Cerebellum (tissue), 4 donors: ENCODE measurements at places on chromosomes 6 and 20. TPM values are rescaled to one million over a fixed set of nuclear protein-coding genes. Genes with fewer than 3 reads are reported as not detected.

PAQR8 gene
- total RNA-seq: 20.6 TPM

LHFPL5 gene
- total RNA-seq: 1.00 TPM

PPP1R3G gene
- total RNA-seq: 1.00 TPM

ZSWIM3 gene
- 10.4 TPM for total RNA-seq

DNA sequence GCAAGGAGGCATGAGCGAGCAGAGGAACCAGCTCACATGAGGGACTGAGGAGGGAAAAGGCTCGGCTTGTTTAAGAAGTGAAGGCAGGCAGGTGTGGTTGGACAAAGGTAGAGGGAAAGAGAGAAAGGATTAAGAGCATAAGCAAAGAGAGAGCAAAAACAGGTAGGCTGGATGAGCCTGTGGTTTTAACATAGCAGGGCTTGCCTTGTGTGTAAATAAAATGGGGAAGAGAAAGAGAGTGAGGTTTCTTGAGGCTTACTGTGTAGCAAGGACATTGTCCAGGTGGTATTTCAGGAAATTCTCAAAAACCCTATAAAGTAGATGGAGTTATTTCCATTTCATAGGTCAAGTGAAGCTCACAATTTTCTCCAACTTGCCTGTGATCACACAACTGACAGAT is 93.9 kb upstream of the HDAC2 start:
- DNase-seq: no peak

DNA sequence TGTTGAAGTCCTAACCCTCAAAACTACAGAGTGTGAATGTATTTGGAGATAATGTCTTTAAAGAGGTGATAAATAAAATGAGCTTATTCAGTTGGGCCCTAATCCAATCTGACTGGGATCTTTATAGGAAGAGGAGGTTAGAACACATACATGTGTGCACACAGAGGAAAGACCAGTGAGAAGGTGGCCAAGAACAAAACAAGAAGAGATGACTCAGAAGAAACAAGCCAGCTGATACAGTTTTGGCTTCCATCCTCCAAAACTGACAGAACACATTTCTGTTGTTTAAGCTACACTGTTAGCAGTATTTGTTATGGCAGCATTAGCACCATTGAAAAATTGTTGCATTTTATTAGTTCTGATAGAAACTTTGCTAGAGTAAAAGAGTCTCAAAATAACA is 609.3 kb upstream of the IMPG1 start:
- DNase-seq: no peak

DNA sequence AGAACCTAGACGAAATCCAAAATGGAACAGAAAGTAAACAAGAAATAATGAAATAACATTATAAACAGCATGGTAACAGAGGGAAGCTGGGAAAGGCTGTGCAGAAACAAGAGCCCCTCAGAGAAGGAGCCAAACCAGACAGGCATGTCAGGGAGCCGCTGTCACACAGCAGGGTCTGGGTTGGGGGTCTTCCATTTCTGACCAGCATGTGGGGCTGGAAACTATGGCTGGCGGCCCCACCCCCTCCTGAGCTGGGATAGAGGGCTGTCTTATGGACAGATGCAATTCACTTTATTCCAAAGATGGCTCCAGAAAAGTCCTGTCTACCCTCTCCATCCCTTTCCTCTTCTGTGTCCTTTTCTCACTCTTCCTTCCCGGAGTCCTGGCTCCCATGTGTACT is 27.3 kb downstream of the C6orf89 start:
- DNase-seq: no peak

- no peak for DNase-seq
Observed at GRCh38 chr20:54611708-54612412, 136.5 kb downstream of the DOK5 start.

DNA sequence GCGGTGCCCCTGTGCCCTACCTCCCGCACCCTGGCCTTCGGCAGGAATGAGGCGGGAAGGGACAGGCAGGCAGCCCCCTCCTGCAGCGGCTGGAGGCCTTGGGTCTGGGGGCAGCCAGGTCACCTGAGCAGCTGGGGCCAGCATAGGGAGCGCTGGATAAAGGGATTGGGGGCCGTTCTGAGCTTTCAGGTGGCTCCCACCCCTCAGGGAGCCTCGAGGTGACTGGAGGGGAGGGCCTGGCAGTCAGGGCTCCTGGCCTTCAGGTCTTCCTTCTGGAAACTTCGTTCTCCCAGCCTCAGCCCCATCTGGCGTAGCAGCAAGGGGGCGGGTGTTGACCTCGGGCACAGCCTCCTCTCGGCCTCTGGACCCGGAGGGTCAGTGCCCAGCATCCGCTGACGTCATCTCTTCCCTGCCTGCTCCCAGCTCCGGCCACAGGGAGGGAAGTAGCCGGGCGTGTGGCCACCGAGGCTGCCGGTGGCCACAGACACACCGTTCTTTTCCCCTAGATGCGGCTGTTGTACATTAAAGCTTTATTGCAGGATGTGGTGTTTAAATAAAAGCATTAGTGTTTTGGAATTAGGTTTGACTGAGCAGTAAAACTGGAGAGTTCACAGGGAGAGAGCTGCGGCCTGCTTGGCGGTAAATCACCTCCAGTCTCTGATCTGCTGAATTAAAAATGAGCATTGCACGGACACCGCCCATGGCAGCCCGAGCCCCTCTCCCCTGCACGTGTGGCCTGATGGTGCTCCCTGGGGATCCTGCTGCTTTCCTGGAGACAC is 80.0 kb upstream of the GATA5 start:
- no peak for DNase-seq

DNA sequence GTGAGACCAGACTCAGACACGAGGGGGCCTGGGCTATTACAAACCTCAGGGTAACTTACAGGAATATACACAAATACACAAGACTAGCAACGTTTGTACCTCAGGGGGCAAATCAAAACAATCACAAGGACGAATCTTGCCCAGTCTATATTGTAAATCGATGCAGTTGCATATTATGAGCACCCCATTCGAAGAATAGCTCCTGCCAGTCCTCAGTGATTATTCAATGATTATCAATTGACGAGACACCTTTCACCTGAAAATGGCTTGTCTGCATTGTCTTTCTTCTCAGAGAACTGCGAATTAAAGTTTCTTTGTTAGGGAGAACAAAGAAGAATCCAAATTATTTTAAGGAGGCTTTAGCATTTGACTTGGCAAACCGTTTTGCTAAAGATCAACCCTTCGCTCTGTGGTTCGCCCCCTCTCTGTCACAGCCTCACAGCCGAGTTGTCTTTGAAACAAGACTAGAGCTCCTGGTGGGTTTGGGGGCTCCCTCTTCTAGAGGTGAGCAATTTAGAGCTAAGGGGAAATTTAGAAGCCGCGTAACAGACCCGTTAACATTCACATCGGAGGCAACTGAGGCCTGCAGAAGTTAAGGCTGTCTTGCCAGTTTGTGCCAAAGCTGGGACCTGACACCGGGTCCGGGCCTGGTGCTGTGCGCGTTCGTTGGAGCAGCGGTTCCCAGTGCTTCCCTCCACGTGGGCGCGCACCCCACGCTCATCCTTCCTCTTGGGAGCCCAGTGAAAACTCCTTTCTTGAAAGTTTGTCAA is 24.9 kb upstream of the MAP3K7 start:
- DNase-seq: no peak
